ENCODE measurements at places on chromosomes 4 and X. TPM values are rescaled to one million over a fixed set of nuclear protein-coding genes. Genes with fewer than 3 reads are reported as not detected.

GRCh38 chrX:48737940-48738339, 23.6 kb upstream of the GLOD5 start:
- DNase-seq, result no peak

DNA sequence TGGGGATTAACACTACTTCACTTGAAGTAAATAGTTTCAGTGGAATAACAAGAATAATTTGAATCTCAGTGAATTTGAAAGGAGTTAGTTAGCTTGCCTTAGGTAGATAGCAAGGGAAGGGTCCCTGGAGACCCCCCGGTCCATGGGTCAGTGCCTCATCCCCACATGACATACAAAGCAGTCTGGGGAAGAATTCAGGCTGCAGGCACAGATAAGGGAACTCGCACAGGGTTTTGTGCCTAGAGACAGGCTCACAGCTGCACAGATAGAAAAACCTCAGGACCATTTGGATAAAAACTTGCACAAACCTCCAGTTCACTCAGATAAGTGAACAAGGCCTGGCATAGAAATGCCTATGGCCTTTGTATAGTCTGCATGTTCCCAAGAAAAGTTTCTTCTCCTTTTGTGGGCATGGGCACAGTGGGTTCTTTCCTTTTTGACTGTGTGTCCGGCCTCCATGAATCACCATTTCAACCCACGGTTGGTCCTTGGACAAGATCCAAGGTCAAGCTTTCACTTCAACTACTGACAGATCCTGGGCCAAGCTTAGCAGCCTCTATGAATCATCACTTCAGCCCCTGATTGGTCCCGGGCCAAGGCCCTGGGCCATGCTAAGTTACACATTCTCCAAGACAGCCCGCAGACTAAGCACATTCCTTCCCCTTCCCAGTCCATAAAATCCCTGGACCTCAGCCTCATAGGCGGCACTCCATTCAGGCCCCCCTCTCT, 108.3 kb upstream of the KLHL4 start:
- peak; percentile 24 for DNase-seq

DNA sequence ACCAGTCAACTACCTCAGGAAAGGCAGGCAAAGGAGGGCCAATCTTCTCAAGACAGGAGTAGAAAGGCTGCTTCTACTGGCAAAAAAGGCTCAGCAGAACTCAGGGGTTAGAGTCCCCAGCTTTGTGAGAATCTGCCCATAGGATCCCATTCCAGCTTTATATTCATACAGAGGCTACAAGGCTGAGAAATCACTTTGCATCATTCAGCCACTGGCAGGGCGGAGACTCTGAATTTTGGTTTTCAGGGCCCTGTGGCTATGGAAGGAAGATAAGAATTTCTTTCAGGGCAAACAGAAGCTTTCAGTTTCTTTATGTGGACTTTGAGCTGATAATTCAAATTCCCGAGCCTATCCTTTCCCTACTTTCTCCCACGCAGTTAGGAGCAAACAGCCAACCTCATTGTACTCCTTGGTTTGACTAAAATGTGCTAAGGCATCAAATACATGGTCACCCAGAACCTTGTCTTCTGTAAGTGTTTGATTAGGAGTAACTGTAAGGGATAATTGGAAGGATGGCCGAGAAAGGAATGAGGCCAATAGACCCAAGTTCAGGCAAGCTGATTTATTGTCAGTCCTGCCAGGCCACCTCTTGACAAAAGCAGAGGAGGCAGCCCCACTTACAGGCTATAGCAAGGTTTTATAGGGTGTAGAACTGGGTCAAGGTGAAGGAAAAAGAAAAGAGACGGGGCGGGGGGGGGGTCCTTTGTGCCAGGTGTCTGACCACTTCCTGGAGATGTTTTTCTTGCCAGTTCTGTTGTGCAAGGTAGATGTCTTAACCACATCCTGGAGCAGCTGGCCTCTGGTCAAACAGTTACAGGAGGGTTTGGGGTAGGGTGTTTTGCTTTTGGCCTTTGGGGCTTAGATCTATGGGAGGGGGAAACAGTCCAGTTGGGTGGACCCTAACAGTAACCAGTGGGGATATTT, 165.3 kb upstream of the PPP1R2C start:
- DNase-seq, result no peak

DNA sequence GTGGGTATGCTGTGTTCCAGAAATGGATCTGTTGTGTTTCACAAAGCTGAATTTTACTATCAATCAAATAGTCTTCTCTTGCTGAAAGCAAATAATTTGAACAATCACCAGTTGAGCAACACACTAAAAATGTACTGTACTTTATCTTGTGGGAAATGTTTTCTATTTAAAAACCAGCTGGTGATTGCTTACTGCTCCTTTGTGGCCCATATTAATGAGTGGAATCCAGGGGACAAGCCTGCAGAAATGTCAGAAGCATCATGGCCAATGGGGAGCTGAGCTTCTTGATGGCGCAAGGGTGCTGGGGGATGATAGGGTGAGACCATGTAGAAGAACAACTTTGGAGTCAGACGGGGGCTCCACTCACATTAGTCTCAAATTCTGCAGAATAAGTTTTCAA, 346.2 kb downstream of the ARHGAP10 start:
- no peak for DNase-seq

DNA sequence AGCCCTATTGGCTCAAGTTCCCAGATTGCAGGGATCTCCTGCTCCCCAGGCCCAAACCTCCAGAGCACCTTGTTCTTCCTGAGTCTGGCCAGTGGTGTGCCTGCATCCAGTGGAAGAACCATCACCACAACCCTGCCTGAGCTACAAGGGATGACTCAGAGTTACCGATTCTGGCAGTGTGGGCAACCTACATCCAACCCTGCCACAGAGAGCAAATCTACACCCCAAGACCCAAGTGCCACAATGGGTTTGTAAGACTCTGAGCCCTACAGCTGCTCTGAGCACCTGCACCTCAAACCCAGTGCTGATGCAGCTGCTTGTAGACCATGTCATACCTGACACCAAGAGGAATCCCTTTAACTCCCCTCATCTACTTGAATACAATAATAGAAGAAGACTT, 110.0 kb downstream of the SOWAHB start:
- no peak for DNase-seq

- peak; percentile 79 for DNase-seq
These were observed 99.9 kb upstream of the RAPGEF2 start for GRCh38 chr4:159002950-159003349.

DNA sequence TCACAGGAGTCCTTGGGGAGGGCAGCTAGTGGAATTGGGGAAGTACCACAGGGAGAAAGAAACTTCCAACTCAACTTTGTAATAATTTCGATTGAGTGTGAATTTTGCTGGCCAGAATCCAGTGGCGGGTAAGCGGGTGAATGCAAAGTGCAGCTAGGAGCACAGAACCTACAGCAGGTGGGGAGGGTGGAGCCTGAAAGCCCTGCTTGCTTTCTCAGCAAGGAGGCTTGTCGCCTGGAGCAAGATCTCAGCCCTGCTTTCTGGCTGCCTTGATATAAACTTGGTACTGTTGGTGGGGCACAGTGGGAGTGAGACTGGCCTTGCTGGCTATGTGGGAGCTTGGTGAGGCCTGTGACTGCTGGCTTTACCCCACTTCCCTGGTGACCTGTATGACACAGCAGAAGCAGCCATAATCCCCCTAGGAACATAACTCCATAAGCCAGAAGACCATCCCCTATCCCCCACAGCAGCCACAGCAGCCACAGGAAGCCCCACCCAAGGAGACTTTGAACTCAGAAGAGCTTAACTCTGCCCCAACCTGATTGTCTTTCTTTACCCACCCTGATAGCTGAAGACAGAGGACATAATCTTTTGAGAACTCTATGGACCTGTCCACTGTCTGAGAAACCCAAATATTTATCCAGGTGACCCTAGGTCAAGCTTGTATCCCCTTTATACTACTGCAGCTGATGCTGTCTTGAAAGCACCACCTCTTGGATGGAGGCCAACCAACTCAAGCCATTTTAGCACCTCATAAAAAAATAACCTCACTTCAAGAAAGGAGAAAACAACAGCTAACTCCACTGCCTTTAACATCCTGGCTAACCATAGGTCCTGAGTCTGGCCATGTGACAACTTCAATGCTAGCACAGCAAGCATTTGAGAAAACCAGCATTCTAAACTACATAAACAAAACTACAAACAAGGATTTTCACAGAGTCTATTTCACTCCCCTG, 87.2 kb upstream of the PDE5A start:
- no peak for DNase-seq

DNA sequence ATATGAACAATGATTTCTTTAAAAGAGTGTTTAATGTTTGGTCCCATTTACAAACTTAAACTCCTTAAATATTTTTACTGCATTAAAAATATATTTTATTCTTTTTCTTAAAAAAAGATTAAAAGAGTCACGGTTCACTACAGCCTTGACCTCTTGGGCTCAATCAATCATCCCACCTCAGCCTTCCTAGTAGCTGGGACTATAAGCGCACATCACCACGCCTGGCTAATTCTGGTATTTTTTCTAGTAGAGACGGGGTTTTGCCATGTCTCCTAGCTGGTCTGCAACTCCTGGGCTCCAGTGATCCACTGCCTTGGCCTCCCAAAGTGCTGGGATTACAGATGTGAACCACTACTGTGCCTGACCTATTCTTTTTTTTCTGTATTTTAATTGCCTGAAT, 104.7 kb upstream of the TLR2 start:
- DNase-seq, result no peak

Gene PABPC1L2A
- total RNA-seq, result not detected

Gene BTC
- total RNA-seq, result not detected
